ENCODE measurements at places on chromosomes 7 and 10. TPM values are rescaled to one million over a fixed set of nuclear protein-coding genes. Genes with fewer than 3 reads are reported as not detected.

DNA sequence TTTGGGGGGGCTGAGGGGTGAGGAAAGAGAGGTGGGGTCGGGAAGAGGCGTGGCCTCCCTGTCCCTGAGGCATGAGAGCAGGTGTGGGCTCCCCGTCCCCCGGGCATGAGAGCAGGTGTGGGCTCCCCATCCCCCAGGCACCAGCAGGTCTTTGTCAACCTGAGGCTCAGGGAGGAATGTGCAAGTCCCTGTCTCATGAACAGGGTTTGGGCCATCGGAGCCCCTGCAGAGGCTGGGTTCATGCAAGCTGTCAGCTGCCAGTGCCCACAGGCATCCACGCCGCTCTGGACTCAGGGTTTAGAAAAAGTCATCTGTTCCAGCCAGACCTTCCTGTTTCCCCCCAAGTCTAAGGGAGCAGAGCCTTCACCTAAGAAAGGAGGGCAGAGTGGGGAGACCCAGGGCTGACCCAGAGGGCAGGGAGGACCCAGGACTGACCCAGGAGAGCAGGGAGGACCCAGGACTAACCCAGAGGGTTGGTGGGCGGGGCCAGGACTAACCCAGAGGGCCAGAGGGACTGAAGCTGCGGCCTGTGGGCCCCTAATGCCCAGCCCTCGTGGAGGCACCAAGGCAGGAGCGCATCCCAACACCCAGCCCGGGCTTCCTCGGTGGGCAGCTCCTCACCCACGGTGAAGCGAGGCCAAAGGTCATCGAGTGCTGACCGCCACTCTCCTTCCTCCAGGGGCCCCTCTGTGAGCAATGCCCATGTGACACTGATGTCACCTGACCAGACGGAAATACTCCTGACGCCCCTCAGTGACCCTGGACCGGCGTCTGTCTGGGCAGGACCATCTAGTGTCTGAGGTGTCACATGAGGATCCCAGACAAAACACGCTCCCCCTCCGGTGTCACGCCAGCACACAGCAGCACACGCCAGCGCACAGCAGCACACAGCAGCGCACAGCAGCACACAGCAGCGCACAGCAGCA, 28.9 kb upstream of the GPR146 start:
- no peak for DNase-seq

GRCh38 chr10:95414844-95415485, 124.2 kb upstream of the PDLIM1 start:
- peak; percentile 71 for DNase-seq

DNA sequence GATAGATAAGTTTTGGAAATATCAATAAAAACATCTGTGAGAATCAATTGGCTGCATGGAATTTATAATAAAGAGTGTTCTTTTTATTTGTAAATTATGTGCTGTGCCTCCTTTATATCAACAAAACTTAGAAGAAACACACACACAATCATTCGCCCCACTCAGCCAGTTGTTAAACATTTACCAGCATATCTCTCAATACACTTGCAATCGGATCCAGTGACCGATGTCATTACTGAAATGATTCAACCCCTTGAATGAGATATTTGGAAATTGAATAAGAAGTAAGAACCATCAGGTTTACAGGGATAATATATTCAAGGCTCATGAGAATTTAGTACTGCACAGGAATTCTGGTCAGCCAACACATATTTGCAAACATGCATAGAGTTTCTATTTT, 35.6 kb downstream of the TAF3 start:
- DNase-seq, result no peak

DNA sequence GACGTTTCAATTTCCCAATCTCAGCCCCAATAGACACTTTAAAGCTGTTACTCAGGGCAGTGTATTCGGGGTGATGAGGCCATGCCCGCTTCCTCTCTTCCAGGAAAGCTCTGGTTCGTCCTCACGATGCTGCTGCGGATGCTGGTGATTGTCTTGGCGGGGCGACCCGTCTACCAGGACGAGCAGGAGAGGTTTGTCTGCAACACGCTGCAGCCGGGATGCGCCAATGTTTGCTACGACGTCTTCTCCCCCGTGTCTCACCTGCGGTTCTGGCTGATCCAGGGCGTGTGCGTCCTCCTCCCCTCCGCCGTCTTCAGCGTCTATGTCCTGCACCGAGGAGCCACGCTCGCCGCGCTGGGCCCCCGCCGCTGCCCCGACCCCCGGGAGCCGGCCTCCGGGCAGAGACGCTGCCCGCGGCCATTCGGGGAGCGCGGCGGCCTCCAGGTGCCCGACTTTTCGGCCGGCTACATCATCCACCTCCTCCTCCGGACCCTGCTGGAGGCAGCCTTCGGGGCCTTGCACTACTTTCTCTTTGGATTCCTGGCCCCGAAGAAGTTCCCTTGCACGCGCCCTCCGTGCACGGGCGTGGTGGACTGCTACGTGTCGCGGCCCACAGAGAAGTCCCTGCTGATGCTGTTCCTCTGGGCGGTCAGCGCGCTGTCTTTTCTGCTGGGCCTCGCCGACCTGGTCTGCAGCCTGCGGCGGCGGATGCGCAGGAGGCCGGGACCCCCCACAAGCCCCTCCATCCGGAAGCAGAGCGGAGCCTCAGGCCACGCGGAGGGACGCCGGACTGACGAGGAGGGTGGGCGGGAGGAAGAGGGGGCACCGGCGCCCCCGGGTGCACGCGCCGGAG, 2.6 kb downstream of the GJD4 start:
- no peak for DNase-seq

GRCh38 chr7:81111781-81112540, 193.1 kb upstream of the SEMA3C start:
- no peak for DNase-seq

DNA sequence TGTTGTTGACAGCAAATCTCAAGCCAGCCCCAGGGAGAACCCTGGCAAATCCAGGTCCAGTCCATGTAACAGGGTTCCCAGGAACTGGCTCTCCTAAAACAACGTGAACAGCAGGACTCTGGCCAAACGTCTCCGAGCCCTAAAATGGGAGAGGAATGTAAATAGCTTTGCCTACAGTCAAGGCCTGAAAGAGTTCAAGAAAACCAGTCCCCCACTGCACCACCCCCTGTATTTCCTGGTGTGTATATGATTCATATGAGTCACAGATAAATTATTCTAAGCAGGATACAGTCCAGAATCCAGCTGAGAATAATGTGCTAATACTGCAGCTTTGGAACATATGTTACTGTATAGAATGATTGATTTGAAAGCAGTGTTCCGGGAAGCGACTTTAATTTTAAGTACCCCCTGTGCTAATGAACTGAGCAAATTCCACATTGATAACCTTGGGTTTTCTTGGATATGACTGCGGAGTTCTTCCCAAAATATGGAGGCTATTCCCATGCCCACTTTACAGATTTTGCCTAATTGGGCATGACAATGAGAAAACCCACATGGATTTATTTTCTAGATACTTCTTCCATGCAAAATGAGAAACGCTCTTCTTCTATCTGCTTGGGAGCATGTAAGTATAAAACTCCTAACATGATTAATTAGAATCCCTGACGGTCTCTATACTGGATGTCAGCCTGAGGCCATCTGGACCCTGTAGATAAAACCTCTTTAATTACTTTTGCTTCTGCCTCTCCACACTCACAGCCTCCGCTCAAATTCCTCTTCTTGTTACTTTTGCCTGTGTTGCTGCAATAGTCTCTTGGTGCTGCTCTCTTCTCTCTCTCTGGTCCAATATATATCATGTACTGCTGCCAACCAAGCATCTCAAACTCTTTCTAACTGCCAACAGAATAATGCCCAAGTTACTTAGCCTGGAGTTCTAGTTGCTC, 50.2 kb downstream of the LAMB4 start:
- DNase-seq, result no peak

DNA sequence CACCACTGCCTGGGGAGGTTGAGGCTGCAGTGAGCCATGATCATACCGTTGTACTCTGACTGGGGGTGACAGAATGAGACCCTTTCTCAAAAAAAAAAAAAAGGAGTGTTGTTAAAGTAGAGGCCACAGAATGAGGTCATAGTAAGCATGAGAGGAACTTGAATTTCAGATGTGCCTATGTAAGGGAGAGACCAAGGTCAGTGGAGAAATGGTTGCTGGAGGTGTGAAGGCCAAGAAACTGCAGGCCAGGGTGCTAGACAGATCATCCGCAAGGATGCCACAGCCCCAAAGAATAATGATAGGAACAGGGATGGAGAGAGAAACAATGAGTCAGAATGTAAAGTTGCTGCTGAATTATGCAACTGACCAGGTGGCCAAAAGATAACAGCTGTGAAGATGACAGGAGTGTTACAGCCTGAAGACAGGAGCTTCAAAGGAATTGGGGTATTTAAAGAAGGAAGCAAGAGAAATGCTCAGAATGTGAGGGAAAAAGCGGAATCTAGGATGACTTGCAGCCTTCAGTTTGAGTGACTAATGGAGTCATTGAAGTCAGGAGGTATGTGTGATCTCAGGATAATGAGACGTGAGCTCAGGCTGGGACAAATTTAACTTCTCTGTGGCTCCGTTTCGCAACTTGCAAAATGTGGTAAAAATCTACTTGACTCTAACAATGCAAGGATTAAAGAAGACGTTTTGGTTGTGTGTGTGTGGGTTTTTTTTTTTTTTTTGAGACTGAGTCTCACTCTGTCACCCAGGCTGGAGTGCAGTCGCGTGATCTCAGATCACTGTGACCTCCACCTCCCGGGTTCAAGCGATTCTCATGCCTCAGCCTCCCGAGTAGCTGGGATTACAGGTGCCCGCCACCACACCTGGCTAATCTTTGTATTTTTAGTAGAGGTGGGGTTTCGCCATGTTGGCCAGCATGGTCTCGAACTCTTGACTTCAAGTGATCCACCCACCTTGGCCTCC, 22.2 kb downstream of the TYW1B start:
- no peak for DNase-seq

DNA sequence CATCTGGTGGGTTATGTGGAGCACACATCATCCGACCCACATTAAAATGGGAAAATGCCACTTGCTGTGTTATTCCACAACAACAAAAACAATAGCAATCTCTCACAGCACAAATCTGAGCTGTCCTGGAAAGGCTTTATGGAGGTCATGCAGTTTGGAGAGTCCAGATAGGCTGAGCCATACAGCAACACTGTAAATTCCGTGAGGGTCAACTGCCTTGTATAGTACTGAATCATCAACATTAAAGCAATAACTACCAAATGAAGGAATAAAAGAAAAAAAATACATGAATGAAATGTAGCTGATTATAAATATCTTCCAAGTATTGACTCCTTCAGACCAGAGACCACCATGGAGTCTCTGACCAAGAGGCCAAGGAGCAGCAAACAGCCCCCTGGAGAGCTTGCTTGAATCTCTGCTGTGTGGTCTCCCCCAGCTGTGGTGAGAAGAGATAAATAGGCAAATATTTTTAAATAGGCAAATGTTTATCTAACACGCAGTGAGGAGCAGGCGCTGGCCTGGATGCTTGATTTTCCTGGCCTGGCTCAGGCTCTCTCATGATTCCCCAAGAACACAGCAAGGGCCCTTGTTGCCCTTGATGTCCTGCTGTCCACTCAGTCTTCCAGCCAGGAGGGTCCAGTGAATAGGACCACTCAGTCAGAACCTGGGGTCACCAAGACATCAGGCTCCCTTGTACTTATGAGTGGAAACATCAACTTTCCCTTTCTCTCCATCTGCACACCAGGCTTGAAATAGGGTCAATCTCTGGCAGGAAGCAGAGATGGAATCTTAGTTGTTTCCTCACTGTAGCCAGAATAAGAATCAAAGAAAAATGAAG, 1021.3 kb downstream of the XPNPEP1 start:
- peak; percentile 38 for DNase-seq

- no peak for DNase-seq
Measured at GRCh38 chr7:94250987-94251386, 143.7 kb upstream of the COL1A2 start.

- DNase-seq, result no peak
Measured at GRCh38 chr7:73704640-73705550, 14.6 kb downstream of the STX1A start.

DNA sequence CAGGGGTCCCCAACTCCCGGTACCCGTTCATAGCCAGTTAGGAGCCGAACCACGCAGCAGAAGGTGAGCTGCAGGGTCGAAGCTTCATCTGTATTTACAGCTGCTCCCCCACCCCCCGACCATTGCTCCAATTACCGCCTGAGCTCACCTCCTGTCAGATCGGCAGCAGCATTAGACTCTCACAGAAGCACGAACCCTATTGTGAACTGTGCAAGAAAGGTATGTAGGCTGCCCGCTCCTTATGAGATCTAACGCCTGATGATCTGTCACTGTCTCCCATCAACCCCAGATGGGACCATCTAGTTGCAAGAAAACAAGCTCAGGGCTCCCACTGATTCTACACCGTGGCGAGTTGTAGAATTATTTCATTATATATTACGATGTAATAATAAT, 14.6 kb upstream of the AZGP1 start:
- DNase-seq, result no peak

- no peak for DNase-seq
Measured at GRCh38 chr10:108184114-108184513, 1019.6 kb upstream of the SORCS1 start.

GRCh38 chr7:10888861-10889260, 84.8 kb upstream of the PHF14 start:
- DNase-seq, result no peak

Gene GPR15LG
- not detected for total RNA-seq

Gene UCN3
- not detected for total RNA-seq

Gene PHF14
- 12.2 TPM for total RNA-seq

Gene PAPOLB
- total RNA-seq, result 0.05 TPM

Gene TMEM26
- 0.54 TPM for total RNA-seq
